ENCODE measurements at places on chromosomes 5 and 9.

GRCh38 chr5:154324033-154324432 is 121.8 kb upstream of the SAP30L start:
- no peak for DNase-seq

DNA sequence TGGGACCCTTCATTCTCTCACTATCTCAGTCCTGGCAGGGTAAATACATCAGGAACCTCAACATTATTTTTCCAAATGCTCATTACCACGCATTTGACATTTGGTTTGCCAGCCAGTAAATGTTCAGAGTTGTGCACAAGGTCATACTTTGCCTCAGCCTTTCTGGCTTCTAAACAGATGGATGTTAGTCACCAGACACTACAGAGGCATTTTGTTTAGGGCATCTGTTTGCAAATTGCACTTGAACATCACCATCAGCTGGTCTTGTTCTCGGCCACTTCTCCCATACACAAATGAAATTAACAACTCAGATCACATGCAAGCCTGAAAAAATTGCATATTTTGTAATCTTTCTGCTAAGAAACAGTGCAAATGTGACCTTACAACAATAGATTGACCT is 75.0 kb upstream of the SLC1A1 start:
- no peak for DNase-seq

DNA sequence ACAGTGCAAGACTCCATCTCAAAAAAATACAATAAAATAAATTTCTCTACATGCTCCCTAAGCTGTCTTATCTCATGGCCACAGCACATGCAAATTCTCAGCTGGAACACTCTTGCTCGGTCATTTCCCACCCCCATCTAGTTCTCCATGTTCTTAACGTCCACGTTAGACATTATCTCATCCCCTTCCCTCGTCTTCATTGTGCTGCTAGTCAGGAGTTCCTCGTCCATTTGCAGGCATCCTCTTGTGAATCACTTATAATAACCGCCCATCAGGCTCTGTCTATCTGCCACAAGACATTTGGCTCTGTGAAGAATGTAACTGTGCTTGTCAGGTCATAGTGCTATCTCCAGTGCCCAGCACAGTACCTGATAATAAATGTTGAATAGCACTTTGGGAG is 32.9 kb upstream of the GOLGA1 start:
- no peak for DNase-seq

- DNase-seq: no peak
Observed at GRCh38 chr9:79264511-79265355, 307.0 kb upstream of the TLE4 start.

- DNase-seq: no peak
Observed at GRCh38 chr9:104868303-104868686, 59.7 kb downstream of the ABCA1 start.

Data from lower lobe of right lung (tissue), 2 donors.